ENCODE measurements at places on chromosomes 1 and 21.

- DNase-seq: no peak
Observed at GRCh38 chr1:15958793-15959192, 17.1 kb downstream of the ZBTB17 start.

GRCh38 chr21:16974060-16974459 is 538.8 kb upstream of the CXADR start:
- no peak for DNase-seq

DNA sequence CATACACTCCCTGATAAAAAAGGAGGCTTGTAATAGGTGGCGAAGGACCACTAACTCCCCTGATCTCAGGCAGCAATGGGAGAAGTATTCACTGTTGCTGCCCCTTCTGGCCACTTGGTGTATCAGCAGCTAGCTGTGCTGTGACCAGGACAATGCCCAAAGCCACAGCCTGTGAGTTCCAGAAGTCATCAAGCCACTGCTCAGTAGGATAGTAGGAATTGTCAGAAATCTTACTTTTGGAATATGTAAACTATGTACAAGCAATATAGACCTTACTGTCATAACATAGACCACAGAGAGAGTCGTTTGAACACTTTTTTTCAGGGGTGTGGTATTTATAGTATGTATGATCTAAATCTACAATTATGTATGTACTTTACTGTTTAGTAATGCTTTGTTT is 248.3 kb upstream of the CAMK1G start:
- DNase-seq: no peak

GRCh38 chr1:226519716-226520598 is 28.6 kb upstream of the STUM start:
- DNase-seq: no peak

- DNase-seq: peak; percentile 64
Observed at GRCh38 chr1:211579440-211580302, 710 bp upstream of the SLC30A1 start.

- no peak for DNase-seq
Observed at GRCh38 chr1:84598846-84599741, 24.9 kb upstream of the CTBS start.

DNA sequence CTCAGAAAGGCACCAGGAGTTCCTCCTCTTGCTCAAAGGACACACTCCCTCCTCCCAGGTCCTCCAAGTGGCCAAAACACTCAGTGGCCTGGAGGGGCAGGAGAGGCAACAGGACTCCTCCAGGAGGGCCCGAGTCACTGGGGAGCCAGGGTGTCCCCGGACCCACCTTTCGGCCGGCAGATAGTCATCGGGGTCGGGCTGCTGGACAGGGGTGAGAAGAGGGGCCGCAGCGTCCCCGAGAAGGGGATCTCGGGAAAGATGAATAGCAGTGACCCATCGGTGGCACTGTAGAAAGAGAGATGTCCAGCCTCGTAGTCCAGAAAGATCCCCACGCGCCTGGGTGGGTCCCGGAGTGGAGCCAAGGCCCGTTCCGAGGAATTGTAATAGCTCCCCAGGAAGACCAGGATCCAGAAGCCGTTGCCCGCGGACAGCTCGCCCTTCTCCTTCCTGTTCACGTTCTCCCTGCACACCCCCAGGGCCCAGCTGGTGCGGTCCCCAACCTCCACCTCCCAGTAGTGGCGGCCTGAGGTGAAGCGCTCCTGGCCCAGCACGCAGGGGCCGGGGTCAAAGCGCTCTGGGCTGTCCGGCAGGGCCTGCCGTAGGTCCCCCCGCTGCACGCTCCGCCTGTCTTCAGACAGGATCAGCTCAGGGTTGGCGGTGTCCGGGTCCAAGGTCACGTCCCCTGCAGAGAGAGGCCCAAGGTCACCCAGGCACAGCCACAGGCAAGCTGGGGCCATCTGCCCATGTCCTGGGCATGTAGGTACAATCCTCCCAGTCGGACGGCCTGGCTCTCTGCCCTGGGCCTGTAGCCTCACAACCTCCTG is 11.9 kb downstream of the TRIM11 start:
- DNase-seq: no peak

DNA sequence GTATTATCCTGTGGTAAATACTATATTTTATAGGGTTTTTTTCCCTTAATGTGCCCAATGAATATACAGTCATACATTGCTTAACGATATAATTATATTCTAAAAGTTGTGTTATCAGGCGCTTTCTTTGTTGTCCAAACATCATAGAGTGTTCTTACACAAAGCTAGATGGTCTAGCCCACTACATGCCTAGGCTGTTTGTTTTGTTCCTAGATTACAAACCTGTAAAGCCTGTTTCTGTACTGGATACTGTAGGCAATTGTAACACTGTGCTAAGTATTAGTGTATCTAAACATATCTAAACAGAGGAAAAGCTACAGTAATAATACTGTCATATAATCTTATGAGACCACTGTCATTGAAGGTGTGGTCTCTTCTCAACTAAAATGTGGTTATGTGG is 242.6 kb upstream of the C1orf105 start:
- no peak for DNase-seq

GRCh38 chr1:56429288-56429687 is 150.1 kb downstream of the PLPP3 start:
- DNase-seq: no peak

DNA sequence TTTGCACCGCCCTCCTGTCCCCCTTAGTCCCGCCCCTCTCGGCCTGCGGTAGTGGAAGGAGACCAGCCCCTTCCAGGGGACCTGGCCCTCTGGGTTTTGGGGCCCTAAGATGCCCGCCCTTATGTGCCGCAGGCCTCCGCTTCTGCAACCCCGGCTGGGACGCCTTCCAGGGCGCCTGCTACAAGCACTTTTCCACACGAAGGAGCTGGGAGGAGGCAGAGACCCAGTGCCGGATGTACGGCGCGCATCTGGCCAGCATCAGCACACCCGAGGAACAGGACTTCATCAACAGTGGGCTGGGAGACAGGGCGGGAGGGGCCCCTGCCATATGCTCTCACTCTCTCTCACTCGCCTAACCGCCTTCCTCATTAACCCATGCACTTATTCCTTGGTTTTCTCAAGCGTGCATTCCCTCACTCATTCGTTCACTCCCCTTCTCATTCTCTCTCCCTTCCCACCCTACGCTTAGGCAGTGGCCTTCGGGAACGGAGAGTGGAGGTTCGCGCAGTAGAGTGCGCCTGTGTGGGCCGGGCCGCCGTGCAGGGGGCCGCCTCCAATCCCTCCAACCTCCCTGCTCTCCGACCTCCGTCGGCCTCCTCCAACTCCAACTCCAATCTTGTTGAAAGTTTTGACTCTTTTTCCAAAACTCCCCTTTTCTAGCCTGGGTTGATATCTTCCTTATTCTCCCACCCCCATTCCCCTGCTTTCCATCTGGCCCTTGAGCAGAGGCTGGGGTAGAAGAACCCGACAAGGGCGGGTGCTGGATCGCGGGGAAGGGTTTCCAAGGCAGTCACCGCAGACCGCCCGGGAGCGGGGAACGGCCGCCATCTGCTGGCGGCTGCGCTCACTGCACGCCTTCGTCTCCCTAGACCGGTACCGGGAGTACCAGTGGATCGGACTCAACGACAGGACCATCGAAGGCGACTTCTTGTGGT is 15.2 kb downstream of the BCAN start:
- DNase-seq: no peak

GRCh38 chr1:40389322-40389803 is 15.8 kb downstream of the SMAP2 start:
- no peak for DNase-seq

DNA sequence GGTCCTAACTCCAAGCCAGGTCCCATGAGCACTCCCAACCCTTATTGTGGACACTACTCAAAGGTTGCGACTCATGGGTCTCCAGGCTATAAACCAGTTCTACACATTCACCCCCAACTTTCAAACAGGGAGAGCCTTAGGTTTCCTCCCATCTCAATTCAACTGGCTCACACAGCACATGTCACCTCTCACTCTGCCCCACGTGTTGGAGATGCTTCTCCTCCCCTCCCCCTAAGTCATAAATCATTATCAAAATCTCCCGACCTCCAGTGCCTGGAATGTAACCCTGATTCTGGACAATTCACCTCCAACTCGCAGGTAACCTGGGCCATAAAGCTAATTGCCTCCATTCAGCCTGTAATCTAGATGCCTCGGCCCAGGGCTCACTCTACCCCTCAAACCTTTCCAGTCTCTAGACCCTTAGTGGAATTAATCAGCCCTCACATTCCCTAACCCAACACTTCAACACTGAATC is 595 bp downstream of the AK2 start:
- no peak for DNase-seq

GRCh38 chr1:50109647-50110075 is 941 bp downstream of the ELAVL4 start:
- no peak for DNase-seq

DNA sequence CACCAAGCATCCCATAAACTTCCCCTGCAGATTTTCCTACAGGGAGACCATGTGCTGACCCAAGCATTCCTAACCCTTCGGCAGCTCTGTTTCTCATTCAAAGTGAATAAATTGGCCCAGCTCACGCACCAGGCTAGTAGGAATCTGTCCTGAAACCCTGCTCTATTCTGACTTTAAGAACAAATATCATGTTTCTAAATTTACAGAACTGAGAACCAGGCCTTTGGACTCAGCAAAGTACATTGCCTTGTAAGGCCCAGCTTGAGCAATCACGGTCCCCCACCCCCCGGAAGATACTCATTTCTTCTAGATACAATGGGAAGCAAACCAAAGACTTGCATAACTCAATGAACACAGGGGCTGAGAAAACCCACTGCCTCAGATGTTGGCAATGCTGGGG is 160.1 kb upstream of the NFIA start:
- DNase-seq: no peak

- no peak for DNase-seq
Observed at GRCh38 chr1:109248444-109248796, 919 bp upstream of the CELSR2 start.

GRCh38 chr1:20699558-20699957 is 18.2 kb downstream of the KIF17 start:
- DNase-seq: no peak
